ENCODE measurements at places on chromosomes 16 and 17. TPM values are rescaled to one million over a fixed set of nuclear protein-coding genes. Genes with fewer than 3 reads are reported as not detected.

C17orf113 gene
- 2.1 TPM for total RNA-seq

PRR35 gene
- not detected for total RNA-seq

DNA sequence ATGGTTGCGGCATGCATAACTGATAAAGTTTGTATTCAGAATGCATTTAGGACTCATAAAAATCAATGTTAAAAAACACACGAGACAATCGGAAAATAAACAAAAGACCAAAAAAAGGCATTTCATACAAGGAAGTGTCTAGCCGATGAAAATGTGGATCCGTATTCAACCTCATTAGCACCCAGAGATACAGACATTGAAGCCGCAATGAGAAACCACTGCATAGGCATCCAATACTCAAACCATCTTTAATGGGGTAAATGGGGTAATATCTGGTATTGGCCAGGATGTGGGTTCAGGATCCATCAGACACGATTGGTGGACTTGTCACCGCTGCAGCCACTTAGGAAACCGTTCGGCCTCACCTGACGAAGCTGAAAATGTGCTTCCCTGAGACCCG is 47.4 kb upstream of the ENPP7 start:
- DNase-seq: no peak

DNA sequence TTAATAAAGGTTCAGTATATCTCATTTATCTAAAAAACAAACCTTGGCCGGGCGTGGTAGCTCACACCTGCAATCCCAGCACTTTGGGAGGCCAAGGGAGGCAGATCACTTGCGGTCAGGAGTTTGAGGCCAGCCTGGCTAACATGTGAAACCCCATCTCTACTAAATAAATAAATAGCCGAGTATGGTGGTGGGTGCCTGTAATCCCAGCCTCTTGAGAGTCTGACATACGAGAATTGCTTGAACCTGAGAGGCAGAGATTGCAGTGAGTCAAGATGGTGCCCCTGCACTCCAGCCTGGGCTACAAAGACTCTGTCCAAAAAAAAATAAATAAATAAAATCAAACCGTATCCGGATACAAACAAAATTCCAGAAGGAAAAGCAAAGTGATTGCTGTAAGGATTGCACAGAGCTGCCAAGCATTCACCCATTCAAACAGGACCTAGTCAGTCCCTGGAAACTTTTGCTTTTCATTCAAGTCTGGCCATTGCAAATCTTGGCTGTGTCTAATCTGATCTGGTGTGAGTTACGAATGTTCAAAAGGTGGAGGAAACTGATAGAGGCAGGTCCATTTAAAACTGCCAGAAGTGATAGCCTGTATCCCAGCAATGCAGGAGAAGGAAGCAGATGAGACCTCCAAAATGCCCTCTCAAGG is 102.5 kb upstream of the CLEC3A start:
- DNase-seq: no peak

Data from uterus (tissue), 4 donors.